Activated naive CD4-positive, alpha-beta T cell treated with anti-CD3 and anti-CD28 coated beads for 36 hours (primary cell): ENCODE measurements at places on chromosomes 6 and 20. TPM values are rescaled to one million over a fixed set of nuclear protein-coding genes. Genes with fewer than 3 reads are reported as not detected.
A peak's percentile ranks its signal among the peaks of the same experiment; 100 is the strongest.

The DACT2 gene
- total RNA-seq = not detected

The SPTLC3 gene
- total RNA-seq = 0.64 TPM

The LRP11 gene
- 4.6 TPM for total RNA-seq

The SCUBE3 gene
- not detected for total RNA-seq

The SMOC2 gene
- total RNA-seq = not detected

The C20orf141 gene
- not detected for total RNA-seq

The SYNDIG1 gene
- total RNA-seq = not detected

The F13A1 gene
- total RNA-seq = not detected

The RIPPLY2 gene
- total RNA-seq = not detected

GRCh38 chr6:24105191-24105590 lies 20.8 kb upstream of the NRSN1 start:
- peaks cover 2% of the 10 kb centered on the region for H3K27me3 ChIP-seq
- DNase-seq = no peak

GRCh38 chr6:42260972-42261371 lies 43.3 kb upstream of the MRPS10 start:
- DNase-seq = peak; percentile 53
- no peak overlapping the region for H3K4me3 ChIP-seq
- H3K27ac ChIP-seq = no peak overlapping the region
- no peaks in the 10 kb centered on the region for H3K4me1 ChIP-seq
- H3K36me3 ChIP-seq = peaks cover 6% of the 10 kb centered on the region

- H3K4me1 ChIP-seq = peaks cover 8% of the 10 kb centered on the region
- no peaks in the 10 kb centered on the region for H3K27me3 ChIP-seq
- no peak overlapping the region for H3K4me3 ChIP-seq
Observed at GRCh38 chr6:357791-358341, 33.7 kb upstream of the IRF4 start.

GRCh38 chr6:74073429-74073828 lies 377.4 kb downstream of the CD109 start:
- H3K27me3 ChIP-seq = no peaks in the 10 kb centered on the region
- no peaks in the 10 kb centered on the region for H3K4me1 ChIP-seq
- H3K36me3 ChIP-seq = no peaks in the 10 kb centered on the region
- H3K4me3 ChIP-seq = no peak overlapping the region

GRCh38 chr20:5535125-5535756 lies 215.0 kb upstream of the SHLD1 start:
- no peak overlapping the region for H3K4me3 ChIP-seq
- DNase-seq = no peak
- no peaks in the 10 kb centered on the region for H3K36me3 ChIP-seq
- no peak overlapping the region for H3K27ac ChIP-seq
- H3K4me1 ChIP-seq = peaks cover 14% of the 10 kb centered on the region
- no peaks in the 10 kb centered on the region for H3K27me3 ChIP-seq

GRCh38 chr6:113246186-113246585 lies 611.0 kb upstream of the MARCKS start:
- H3K4me1 ChIP-seq = no peaks in the 10 kb centered on the region
- H3K4me3 ChIP-seq = no peak overlapping the region
- H3K27ac ChIP-seq = no peak overlapping the region
- no peaks in the 10 kb centered on the region for H3K36me3 ChIP-seq
- no peak for DNase-seq

- no peaks in the 10 kb centered on the region for H3K27me3 ChIP-seq
- no peak overlapping the region for H3K4me3 ChIP-seq
- H3K4me1 ChIP-seq = no peaks in the 10 kb centered on the region
- no peak overlapping the region for H3K27ac ChIP-seq
- peaks cover 5% of the 10 kb centered on the region for H3K36me3 ChIP-seq
Observed at GRCh38 chr6:104771258-104771832, 88.4 kb downstream of the HACE1 start.

- no peaks in the 10 kb centered on the region for H3K36me3 ChIP-seq
- DNase-seq = no peak
- no peak overlapping the region for H3K4me3 ChIP-seq
- H3K4me1 ChIP-seq = peaks cover 2% of the 10 kb centered on the region
- H3K27me3 ChIP-seq = no peaks in the 10 kb centered on the region
- H3K27ac ChIP-seq = no peak overlapping the region
Observed at GRCh38 chr6:155062866-155063341, 67.8 kb downstream of the TIAM2 start.

DNA sequence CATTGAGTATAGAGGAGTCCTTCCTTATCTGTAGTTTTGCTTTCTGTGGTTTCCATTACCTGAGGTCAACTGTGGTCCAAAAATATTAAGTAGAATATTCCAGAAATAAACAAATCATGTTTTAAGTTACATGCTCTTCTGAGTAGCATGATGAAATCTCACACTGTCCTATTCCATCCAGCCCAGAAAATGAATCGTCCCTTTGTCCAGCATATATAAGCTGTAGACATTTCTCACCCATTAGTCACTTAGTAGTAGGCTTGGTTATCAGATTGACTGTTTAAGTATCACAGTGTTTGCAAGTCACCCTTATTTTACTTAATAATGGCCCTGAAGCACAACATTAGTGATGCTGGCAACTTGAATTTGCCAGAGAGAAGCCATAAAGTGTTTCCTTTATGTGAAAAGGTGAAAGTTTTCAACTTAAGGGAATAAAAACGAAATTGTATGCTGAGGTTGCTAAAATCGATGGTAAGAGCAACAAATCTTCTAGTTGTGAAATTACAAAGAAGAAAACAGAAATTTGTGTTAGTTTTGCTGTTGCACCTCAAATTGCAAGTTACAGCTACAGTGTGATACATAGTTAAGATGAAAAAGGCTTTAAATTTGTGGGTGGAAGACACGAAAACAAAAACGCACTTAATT lies 198.6 kb upstream of the SIM1 start:
- H3K27ac ChIP-seq = no peak overlapping the region
- H3K36me3 ChIP-seq = peaks cover 8% of the 10 kb centered on the region
- peaks cover 8% of the 10 kb centered on the region for H3K4me1 ChIP-seq

- H3K27ac ChIP-seq = no peak overlapping the region
- H3K4me3 ChIP-seq = no peak overlapping the region
- H3K4me1 ChIP-seq = peaks cover 12% of the 10 kb centered on the region
- H3K27me3 ChIP-seq = no peaks in the 10 kb centered on the region
- DNase-seq = no peak
Observed at GRCh38 chr6:87674290-87674689, 27.7 kb downstream of the AKIRIN2 start.

DNA sequence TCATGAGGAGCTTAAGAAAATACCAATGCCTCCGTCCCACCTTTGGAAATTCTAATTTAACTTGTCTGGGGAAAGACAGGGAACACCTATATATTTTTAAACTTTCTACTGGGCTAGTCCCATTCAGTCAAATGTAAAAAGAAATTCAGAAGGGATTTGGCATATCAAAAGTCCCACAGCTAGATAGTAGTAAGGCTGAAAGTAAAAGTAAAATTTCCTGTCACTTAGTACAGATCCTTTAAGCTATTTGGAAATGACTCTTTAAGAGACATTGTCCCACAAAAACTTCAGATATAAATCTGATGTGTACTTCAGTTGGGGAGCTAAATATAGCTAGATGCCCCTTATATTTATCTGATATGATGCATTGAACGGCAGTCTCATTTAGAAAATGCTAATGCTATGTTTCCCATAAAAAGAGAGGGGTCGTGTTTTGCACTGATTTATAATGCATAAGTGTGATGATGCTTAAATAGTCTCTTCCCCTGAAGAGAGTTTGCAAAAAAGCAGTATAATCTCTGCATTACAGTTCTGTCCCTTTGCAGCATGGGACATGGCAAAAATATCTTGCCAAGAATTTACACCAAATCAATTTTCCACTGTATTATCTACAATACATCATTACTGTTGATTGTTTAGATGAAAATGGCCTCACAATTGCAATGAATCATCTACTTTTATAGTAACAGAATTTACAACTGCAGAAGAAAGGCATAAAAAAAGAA lies 860.8 kb upstream of the MAP3K7 start:
- no peak for DNase-seq
- H3K36me3 ChIP-seq = no peaks in the 10 kb centered on the region
- no peaks in the 10 kb centered on the region for H3K4me1 ChIP-seq
- H3K4me3 ChIP-seq = no peak overlapping the region
- H3K27ac ChIP-seq = no peak overlapping the region

DNA sequence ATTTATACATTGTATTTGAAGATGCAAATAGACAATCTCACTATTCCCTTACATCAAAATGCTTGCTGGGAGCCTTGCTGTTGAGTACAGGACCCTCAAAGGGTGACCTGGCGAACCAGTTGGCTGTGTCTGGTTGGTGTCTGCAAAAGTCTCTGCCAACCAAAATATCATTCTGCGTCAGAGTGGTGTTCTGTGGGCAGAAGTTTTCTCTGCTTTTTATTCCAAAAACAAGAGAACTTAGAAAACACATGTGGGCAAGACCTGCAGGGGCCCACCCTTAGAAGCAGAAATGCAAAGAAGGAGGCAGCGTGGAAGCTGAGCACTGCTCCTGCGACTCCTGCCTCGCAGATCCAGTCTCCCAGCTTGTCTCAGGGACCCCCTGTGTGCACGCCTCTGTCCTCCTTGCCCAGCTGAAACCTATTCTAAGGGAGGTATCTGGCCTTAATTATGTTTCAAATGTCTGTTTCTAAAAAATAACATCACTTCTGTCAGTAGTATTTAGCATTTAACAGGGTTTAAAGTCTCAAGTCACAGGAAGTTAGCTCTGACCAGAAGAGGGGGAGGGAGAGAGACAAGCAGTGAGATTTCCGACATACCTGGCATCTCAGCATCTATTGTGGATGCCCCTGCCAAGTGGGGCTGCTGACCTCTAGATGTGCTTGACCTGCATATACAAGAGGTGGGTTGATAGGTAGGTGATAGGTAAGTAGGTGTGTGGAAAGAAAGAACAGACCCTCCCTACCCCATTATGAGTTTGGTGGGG lies 101.3 kb downstream of the SASH1 start:
- peaks cover 13% of the 10 kb centered on the region for H3K4me1 ChIP-seq
- no peak for DNase-seq
- H3K4me3 ChIP-seq = no peak overlapping the region
- no peak overlapping the region for H3K27ac ChIP-seq
- H3K36me3 ChIP-seq = no peaks in the 10 kb centered on the region

DNA sequence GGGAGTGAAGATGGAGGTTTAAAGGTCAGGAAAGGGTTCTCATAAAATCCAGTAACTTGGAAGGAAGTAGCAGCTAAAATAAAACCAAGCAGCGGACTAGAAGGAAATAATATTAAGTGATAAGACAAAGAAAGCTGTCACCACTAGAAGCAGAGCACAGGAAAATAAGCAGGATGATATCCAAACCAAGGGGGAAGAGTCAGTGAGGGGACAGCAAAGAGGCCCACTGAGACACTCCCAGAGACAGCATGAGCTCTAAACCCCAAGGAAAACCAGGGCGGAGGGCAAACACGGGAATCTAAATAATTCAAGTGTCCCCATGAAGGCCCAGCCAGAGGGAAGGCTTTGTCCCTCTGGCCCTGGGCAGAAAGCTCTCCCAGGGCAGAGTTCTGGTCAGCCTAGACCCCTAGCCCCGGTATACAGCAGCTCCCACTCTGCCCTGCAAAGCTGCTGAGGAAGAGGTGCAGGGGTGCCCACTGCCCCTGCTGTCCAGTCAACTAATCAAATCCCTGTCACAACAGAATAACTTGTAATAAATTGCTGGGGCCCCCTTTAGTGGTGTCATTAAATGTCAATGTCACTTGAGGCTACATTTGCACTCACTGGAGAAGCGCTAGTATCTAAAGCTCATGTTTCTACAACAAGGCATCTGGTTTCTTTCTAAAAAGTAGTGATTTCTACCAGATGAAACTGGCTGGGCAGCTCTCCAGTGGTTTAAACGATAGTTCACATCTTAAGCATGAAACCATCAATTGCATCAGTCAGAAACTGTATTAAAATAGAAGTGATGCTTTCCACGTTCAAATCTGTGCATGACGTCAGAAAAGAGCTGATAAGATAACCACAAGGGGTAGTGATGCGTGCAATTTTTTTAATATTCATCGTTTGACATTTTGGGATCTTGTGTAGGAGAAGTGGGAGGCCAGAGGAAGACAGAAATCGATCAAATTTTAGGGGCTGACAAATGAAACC lies 13.6 kb downstream of the PDE10A start:
- H3K27ac ChIP-seq = no peak overlapping the region
- no peaks in the 10 kb centered on the region for H3K27me3 ChIP-seq
- no peak overlapping the region for H3K4me3 ChIP-seq
- H3K36me3 ChIP-seq = no peaks in the 10 kb centered on the region
- no peaks in the 10 kb centered on the region for H3K4me1 ChIP-seq

- H3K4me3 ChIP-seq = no peak overlapping the region
- peaks cover 22% of the 10 kb centered on the region for H3K27me3 ChIP-seq
- H3K4me1 ChIP-seq = peaks cover 8% of the 10 kb centered on the region
Observed at GRCh38 chr6:32088487-32089049, 20.6 kb downstream of the TNXB start.

GRCh38 chr6:135831016-135831415 lies 20.5 kb upstream of the PDE7B start:
- no peak for DNase-seq
- H3K27ac ChIP-seq = no peak overlapping the region
- no peaks in the 10 kb centered on the region for H3K27me3 ChIP-seq

DNA sequence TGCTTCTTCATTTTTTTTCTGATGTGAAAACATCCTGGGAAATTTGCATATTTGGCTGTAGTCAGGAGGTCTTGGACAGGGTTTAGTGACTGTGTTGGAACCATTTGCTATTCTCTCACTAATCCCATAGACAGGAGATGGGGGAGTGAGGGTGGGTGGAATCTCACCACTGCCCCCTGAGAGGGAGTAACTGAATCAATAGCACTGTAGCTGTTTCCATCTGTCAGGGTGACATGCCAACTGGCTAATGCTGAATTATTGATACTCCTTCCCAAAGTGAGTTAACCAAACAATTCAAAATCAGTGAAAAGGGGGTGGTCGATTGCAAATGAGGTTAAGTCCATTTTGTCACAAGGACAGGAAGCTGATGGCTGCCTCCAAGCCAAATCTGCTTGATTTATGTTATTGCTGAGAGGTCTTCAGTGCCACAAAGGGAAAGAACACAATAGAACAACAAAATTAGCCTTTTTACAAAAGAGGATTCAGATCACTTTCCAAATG lies 55.1 kb upstream of the B3GAT2 start:
- no peaks in the 10 kb centered on the region for H3K4me1 ChIP-seq
- no peak overlapping the region for H3K27ac ChIP-seq
- no peak overlapping the region for H3K4me3 ChIP-seq
- no peak for DNase-seq
- H3K27me3 ChIP-seq = peaks cover 11% of the 10 kb centered on the region

- H3K27ac ChIP-seq = no peak overlapping the region
- no peak for DNase-seq
- no peaks in the 10 kb centered on the region for H3K27me3 ChIP-seq
- no peak overlapping the region for H3K4me3 ChIP-seq
- no peaks in the 10 kb centered on the region for H3K4me1 ChIP-seq
Observed at GRCh38 chr6:69542494-69542893, 254.3 kb downstream of the LMBRD1 start.
